H54 (cell line): ENCODE measurements at places on chromosomes 11 and 22.
A peak's percentile ranks its signal among the peaks of the same experiment; 100 is the strongest.

DNA sequence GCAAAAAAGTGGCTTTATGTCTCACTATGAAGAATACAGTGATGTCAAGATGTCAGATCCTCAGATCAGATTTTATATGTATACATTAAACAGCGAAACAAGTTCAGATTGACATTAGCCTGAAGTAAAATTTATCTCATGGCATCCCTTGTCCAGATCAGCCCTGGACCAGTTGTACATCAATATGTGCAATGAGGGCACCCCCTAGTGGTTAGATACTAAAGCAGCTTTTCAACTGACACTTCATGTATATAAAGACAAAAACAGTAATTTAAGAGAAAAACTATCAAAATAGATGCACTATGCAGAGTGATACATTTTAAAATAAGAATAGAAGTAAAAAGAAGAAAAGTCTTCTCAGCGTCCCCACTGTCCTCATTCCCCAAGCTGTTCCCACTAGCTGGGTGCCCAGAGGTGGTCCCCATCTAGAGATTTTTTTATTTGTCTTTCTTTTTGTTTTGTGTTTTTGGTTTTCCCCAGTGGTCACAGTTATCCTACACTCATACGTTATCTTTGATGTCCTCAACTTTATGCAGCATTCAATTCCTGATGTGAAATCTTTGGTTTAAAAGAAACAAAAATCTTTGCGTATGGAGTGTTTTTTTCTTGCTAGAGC lies 2193.4 kb upstream of the RAG2 start:
- DNase-seq = peak; percentile 33

DNA sequence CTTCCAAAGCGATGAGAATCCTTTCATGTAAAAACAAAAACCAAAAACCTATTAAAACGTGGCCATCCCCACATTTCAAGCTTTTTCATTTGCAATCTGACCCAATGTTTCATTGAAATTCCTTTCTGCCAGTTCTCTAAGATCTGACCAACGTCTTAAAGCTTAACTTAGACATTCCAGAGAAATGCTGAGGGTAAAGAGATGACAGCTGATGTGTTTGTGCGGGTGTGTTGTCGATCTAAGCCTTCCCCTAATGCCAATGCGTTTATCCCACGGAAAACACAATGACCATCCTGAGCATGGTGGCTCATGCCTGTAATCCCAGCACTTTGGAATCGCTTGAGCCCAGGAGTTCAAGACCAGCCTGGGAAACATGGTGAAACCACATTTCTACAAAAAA lies 6.4 kb upstream of the TESMIN start:
- no peak for DNase-seq

DNA sequence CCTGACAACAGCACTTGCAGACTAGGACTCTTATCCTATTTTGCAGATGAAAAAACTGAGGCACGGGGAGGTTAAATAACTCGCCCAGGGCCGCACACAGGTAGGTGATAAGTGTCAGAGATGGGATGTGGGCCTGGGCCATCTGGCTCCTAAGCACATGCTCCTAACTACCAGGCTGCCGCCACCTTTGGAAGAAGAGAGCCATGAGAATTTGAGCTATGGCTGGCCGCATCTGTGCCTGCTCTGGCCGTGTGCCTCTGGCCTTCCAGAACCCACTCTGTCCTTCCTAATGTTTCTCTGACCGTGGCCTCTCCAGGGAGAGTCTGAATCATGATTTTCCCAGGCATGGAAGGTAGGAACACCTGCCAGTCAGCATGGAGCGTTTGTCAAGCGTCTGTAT lies 15.3 kb upstream of the IL2RB start:
- DNase-seq = no peak

DNA sequence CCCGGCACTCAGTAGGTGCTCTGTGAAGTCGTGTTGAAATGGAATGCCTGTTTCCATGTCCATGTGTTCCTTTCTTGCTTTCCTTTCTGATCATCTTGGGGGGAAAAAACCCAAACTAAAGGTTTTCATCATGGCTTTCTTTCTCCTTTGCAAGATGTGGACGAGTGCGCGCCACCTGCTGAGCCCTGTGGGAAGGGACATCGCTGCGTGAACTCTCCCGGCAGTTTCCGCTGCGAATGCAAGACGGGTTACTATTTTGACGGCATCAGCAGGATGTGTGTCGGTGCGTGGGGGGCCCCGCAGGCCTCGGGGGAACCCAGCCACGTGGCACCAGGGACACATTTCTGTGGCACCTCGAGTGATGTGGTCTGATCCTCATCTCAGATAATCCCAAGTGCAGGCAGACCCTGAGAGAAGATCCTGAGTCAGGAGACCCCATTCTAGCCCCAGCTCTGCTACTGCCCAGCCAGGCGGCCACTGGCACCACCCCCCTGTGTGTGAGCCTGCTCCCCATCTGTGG lies 39.4 kb downstream of the FBLN1 start:
- no peak for DNase-seq

- no peak for DNase-seq
Measured at GRCh38 chr22:17867160-17867785, 93.0 kb upstream of the BID start.

DNA sequence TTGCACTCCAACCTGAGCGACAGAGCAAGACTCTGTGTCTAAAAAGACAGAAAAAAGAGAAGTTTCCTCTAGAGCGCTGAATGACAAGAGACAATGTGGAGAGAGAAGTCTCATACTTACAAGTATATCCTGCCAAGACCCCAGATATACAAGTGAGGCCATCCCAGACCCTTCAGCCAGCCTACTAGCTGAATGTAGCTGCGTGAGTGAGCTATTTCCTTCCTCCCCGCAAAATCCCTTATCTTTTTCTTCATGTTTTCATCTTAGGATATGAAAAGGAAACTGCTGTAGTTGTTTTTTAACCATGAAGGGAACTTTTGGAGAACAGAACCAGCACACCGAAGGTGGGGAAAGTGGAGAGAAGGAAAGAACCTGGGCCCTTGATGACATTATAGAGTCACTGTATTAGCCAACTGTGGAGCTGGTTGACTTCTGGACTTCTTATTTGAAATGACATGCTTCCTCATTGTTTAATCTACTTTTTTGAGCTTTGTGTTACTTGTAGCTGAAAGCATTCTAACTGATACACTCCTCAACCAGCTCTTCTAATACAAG lies 4.4 kb upstream of the DDX17 start:
- DNase-seq = no peak

DNA sequence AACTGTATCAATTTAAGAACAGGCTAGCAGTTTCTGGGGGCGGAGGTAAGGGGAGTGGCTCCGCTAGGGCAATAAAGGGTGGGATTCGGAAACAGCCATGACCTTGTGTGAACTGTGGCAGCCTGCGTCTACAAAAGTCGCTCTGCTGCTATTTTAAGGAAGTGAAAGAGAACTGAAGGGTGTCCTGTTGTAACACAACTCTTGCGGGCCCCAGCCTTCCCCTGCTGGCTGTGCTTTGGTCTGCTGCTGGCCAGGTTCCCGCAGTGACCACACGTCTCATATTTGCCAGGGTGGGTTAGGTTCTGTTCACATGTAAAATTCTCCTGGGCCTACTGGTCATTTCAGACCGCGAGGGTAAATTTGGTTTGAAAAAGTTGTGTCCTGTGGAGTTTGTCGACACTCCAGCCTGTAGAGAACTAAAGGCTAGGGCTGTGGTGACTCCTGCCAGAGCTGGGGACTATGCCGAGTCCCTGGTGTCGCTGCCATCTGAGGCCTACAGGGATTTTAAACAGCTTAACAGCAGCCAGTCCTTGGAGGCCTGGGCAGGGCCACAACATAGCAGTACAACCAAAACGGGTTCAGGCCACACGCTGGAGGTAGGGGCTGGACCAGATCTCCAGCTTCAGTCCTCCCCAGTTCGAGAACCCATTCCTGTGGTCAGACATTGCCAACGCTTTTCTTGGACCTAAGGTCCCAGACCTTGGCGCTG lies 1.1 kb upstream of the PPFIBP2 start:
- DNase-seq = no peak

DNA sequence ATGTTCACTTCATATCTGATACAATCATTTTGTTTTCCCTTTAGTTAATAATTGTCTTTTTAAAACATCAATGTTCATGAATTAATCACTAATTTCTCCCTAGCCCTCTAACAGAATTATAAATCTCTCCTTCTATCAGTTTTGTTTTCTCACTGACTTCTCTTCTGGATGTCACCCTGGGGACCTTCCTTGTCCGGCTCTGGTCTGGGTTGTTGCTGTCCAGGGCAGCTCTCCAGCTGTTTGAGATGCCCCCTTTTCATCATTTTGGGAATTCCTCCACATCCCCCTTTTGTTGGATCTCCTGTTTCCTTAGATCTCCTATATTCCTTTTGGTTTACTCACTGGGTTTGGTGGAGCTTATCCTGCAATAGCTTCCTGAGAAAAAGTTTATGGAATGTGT lies 35.6 kb upstream of the PSMA1 start:
- DNase-seq = no peak

DNA sequence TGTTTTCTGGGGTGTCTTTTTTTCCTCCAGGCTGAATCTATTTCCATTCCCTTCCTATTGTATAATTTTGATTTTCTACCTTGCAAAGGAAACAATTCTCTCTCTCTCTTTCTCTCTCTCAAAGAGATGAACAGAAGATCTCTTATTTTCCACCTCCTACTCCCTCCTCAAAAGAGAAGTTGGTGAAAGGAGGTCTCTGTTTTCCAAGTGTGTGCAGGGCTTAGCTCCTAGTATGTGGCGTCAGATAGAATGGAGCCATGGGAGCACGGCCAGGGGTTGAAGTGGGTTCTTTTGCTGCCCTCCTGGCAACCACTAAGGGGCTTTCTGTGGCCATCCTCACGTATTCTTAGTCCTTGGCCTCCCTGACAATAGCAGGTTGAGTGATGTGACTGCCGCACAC lies 480 bp downstream of the TRIM34 start:
- DNase-seq = peak; percentile 8

- no peak for DNase-seq
Measured at GRCh38 chr11:113153847-113154246, 160.5 kb upstream of the TTC12 start.

DNA sequence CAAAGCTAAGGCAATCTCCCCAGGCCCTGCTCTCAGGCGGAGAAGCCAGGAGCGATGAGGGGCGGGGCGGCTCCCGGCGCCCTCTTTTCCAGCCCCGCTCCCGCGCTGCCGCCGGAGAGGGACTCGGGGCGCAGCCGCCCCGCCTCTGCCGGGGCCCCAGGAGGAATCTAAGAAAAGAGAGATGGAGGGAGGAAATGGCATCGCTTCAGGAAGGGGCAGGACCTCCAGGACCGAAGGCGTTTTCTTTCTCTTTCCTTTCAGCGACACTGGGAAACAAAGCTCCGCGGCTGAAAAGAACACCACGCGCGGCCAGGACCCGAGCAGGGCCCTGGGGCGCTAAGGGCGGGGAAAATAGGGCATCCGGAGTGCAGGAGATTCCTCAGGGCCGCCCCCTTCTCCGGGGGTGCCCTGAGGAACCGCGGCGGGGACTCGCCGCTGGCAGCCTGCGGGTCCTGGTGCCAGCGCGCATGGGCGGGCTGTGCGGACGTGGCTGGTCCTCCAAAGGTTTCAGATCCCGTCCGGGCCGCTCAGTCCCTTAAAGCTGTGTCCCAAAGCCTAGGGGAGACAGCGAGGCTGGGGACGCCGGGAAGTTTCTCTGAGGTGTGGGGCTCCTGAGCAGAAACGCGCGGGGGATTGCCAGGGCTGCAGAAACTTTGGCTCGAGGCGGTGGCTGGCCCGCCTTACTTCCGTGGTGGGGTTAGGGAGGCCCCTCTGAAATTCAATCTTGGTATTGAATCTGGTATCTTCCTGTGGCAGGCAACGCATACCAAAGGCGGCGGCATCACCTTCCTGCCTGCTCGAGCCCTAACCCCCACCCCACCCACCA lies 2.8 kb upstream of the BSX start:
- DNase-seq = peak; percentile 43

DNA sequence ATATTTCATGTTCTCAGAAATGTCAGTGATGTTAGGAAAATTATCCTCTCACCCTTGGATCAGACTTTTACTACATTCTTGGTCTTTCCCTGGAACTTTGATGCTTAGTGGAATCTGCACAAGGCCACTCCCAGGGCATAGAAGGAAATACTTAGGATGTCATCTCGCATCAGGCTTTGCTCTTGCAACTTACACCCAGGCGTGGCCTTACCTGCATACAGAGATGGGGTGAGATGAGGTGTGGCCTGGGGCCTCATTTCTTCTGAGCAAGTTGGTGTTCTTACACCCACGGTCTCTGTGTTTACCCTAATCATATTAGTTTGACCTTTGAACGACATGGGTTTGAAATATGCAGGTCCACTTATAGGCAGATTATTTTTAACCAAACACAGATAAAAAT lies 19.0 kb upstream of the OR52K2 start:
- no peak for DNase-seq
